HT1080 (cell line): ENCODE measurements at places on chromosomes 7 and 10.

GRCh38 chr10:63064706-63065105 lies 68.4 kb upstream of the NRBF2 start:
- DNase-seq = no peak

DNA sequence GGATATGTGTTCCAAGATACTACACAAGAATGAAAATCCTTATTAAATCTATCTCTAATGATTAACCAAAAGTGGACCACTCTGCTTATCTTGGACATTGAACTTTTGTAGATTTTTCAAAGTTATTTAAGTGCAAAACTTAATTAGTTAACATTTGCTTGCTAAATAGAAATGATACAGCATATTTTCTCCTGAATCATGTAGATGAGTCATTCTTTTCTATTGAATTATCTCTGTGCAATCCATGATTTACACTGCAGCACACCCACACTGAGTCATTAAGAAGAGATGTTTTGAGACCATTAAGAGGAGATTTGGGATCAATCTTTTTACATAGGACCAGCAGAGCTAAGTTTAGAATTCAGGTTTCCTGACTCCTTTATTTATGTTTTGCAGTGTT lies 6.6 kb upstream of the ABCC2 start:
- DNase-seq = peak; percentile 85

DNA sequence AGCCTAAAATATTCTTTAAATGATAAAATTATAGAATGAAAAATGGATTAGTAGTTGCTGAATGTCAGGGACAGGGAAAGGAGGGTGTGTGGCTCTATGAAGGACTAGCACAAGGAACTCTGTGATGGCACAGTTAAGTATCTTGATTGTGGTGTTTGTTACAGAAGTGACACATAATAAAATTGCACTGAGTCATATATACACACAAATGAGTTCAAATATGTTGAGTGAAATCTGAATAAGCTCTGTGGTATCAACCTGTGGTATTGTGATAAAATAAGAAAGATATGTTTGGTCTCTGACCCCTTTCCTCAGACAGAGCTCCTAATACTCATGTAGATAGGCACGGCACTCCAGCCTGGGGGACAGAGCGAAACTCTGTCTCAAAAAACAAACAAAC lies 181.5 kb upstream of the TRIM24 start:
- DNase-seq = peak; percentile 20

DNA sequence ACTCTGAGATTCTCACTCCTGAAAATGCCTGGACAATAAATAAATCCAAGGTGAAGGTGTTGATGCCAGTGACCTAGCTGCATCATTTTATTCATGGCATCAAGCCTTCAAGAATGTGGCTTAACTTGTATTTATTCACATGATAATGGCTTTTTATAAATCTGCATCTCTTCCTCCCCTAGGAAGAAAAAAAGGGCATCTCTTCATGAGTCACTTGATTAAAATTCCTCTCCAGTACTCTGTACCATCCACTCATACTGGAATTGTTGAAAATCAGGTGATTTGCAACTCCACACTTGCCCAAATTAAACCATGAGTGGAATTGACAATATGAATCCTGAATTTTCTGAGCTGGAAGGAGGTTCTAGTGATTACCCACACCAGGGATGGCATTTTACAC lies 30.2 kb downstream of the PTPRE start:
- DNase-seq = peak; percentile 21

DNA sequence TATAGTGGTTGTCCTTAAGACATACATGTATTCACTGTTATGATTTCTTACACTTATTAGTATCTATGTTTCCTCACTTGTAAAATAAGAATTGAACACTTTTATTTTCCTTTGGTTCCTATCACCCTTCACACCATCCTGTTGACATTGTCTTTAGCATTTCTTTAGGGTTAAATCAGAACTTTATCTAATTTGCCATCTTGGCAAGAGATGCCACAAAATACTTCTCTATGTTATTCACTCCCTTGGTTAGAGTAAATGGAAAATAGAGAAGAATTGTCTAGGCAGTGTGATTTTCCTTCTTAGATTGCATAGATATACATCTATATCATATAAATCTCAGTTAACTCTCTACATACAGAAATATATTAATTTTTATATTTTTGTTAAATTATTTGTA lies 204.7 kb downstream of the SEMA3D start:
- DNase-seq = no peak

- peak; percentile 31 for DNase-seq
These were observed at the start of gene SEMA4G for GRCh38 chr10:100969187-100970075. Gene SEMA4G (plus strand): TSS chr10:100969504. CDS start chr10:100972913, 3,409 bp downstream.

DNA sequence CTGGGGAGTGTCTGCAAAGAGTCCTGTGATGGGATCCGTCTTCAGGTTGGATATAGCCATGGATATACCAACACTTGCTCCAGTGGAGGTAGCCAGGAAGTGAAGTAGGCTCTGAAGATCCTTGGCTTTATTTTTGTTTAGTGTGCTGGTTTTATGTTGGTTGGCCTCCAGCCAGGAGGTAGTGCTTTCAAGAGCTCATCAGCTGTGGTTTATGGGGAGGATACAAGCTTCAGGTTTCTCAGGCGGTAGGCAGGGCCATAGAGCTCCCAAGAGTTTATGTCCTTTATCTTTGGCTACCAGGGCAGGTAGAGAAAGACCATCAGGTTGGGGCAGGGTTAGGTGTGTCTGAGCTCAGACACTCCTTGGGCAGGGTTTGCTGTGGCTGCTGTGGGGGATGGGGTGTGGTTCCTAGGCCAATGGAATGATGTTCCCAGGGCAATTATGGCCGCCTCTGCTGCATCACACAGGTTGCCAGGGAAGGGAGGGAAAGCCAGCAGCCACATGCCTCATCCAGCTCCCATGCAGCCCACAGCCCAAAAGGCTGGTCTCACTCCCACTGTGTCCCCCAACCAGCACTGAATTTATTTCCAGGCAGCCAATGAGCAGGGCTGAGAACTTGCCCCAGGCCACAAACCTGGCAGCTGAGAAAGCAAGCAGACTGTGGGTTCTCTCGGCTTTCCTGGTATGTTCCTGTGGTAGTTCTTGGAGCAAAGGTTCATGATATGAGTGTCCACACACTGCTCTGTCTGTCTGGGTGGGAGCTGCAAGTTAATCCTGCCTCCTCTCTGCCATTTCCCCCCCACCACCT lies 67.0 kb upstream of the PRLHR start:
- no peak for DNase-seq

DNA sequence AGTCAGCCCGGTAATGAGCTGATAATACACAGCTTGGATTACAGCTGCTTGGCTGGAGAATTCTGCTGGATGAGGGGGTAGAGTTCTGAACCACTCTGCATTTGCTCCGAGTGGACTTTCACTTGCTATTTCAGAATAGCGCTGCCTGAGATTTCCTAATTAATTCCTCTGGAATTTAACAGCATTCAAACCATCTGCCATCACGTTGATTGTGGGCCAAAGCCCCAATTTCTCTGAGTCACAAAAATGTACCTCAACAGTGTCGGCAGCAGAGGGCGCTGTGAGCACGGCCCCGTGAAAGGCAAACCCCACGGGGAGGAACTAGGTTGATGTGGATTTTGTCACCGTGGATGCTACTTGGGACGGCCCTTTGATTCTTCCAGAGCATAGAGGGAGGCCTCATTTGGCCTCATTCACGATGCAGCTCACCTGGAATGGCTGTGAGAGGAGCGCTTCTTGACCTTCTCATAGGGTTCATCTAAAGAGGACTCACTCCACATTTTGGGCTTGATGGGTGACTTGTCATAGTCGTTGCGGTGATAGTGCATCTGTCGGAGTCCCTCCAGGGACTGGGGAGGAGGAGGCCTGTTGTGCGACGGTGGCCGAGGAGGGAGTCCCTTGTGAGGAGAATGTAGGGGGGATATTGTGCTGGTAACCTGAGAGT lies 73.3 kb downstream of the PRPF18 start:
- DNase-seq = peak; percentile 39

DNA sequence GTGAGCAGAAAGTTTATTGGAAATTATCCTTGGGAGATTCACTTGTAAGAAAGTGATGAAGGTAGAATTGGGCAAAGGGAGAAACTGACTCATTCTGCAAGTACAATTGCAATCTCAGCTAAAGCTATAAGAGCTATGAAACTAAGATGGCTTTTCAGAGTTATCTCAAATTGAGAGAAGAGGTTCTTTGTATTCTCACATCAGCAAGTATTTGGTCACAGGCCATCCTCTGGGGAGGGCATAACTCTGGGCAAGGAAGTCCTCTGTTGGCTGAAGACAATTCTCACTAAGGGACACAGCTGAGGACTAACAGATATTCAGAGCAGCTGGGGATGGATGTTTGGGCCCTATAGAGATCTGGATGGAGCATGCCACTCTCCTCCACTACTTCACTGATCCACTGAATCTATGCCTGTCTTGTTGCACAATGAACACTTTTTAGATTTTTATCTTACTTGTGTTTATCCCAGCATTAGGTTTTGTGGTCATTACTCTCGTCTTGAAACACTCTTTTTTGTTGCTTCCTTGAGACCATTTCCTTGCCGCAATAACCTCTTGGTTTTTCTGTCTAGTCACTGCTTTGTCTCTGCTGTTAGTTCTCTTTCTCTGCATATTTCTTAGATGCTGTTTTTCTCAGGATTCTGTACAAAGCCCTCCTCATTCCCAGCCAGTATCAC lies 115.1 kb downstream of the GNAI1 start:
- no peak for DNase-seq

DNA sequence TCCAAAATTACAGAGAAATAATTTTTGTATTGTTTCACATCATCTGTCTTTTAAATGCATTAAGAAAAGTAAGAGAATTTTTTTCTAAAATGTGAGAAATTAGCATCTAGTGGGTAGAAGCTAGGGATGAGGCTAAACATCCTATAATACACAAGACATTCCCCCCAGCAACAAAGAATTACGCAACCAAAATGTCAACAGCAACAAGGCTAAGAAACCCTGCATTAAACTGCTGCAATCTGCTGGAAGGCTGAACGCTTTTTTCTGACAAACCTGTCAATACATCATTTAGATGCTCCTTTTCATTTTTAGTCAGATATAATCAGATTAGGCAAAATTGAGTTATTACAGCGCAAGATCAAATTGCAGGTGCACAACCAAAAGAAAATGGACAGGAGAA lies 162.2 kb downstream of the C1GALT1 start:
- no peak for DNase-seq

- DNase-seq = no peak
These were observed 15.0 kb downstream of the PDLIM1 start for GRCh38 chr10:95275726-95276366.
